ENCODE measurements at places on chromosomes 1 and 21. TPM values are rescaled to one million over a fixed set of nuclear protein-coding genes. Genes with fewer than 3 reads are reported as not detected.

NPHS2 gene
- total RNA-seq, result not detected

TMEM79 gene
- 0.78 TPM for total RNA-seq

LAMC2 gene
- total RNA-seq, result 0.16 TPM

FCRL6 gene
- not detected for total RNA-seq

BNIPL gene
- 0.16 TPM for total RNA-seq

DPT gene
- total RNA-seq, result not detected

SNIP1 gene
- total RNA-seq, result 25.0 TPM

DNA sequence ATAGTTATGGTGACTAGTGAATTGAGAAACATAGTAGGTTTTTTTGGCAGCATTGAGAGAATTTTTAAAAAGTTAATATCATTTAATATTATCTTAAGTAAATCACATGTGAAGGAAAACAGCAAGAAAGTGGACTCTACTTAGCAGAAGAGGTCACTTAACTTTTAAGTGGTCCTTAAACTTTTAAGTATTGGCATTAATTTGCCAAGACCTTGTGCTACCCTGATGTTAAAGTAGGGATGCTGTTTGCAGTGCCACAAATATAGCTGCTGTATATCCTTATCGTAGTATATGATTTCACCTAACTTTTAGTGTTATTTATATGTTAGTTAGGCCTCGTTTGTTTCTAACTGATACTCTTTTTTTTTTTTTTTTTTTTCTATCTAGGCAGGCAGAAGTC, 40.2 kb downstream of the SMG7 start:
- DNase-seq, result no peak

DNA sequence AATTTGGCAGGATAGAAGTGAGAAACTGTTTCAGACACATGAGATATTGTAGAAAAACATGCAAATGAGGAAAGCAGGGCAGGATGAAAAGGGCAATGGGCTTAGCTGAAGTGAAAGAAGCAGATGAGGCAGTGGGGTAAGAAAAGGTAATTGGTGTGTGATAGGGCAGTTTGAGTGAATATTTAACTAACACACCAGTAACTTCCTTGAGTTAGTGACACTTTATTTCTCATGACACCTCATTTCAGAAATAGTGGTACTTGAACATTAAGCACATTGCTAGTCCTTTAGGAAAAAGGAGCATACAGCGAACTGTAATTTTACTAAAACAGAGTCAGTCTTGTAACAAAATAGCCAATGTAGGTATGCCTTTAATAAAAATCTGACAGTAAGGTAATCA, 415.0 kb downstream of the DPYD start:
- DNase-seq, result no peak

GRCh38 chr1:229031061-229031460, 239.8 kb upstream of the RAB4A start:
- no peak for DNase-seq

GRCh38 chr21:37982496-37983318, 66.5 kb upstream of the KCNJ6 start:
- no peak for DNase-seq

- DNase-seq, result no peak
Measured at GRCh38 chr1:1429671-1430073, 5.8 kb upstream of the VWA1 start.

GRCh38 chr1:59215766-59216291, 81.1 kb upstream of the FGGY start:
- DNase-seq, result no peak

DNA sequence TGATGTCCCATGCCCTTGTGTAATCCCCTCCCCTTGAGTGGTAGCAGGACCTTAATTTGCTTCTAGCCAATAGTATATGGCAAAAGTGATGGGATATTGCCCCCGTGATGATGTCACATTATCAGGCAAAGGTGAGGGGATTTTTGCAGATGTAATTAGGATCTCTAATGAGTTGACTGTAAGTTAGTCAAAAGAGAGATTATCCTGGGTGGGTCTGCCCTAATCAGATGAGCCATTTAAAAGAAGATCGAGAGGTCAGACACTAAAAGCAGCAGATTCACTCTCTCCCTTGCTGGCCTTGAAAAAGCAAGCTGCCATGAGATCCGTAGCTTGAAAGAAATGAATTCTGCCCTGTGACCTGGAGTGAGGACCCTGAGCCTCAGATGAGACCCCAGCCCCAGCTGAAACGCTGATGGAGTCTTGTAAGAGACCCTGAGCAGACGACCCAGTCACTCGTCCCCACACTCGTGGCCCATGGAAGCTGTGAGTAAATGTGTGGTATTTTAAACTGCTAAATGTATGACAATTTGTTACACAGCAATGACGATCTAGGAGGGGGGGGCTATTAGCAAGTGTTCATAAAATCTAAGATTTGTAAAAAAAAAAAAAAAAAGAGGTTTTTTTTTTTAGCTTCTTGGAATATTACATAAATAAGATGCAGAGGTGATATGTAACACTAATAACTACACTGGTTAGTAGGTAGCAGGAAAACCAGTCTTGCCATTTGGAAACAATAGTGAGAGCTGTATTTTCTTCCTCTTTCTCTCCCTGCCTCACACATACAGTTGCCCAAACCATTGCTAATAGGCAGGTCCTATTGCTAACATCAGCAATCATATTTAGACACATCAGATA, 50.3 kb upstream of the TARBP1 start:
- DNase-seq, result no peak

GRCh38 chr1:247360991-247361731, 29.5 kb upstream of the ZNF496 start:
- no peak for DNase-seq

DNA sequence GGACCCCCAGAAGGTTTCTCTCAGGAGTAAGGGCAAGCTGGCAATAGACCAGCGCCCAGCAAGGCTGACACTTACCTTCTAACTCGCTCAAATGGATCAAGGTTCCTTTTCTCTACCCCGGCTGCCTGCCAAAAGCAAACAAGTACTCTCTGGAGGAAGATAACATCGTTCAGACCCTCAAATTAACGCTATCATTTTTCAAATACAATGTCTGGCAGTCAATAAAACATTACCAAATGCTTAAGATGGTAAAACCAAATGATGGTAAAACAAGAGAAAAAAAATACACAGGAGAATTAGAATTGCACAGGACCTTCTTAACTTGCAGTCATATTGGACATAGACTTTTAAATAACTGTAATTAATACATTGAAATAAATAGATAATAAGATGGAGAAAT, 148.1 kb downstream of the SPATA46 start:
- no peak for DNase-seq

- no peak for DNase-seq
Measured at GRCh38 chr1:201259476-201260235, 23.6 kb upstream of the PKP1 start.

Measured in occipital lobe (tissue), 3 donors.